ENCODE measurements at places on chromosomes 2 and 18.
A peak's percentile ranks its signal among the peaks of the same experiment; 100 is the strongest.

DNA sequence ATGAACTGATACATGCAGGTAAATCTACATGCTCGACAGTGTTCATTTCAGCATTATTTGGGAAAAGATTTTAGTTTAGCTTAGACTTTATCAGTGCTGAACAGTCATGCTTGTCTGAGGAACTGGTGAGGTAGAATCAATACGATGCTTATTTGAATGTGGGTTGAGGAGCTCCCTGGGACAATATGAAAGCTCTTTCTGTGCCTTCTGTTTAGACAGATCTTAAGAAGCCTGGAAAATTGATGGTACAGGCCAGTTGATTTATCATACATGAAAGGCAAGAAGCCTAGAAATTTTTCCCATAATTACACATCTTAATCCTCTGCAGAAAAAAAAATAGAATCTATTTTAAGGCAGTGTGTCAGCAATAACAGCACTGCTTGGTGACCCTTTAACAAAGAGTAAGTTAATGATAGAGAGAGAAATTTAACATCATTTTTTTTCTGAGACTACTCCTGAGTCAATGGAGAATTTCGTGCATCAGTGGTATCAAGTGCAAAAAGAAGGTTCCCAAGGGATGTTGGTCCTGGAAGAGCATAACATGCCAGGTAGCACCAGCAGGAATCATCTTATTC lies 252.2 kb upstream of the CDH20 start:
- no peak for DNase-seq

DNA sequence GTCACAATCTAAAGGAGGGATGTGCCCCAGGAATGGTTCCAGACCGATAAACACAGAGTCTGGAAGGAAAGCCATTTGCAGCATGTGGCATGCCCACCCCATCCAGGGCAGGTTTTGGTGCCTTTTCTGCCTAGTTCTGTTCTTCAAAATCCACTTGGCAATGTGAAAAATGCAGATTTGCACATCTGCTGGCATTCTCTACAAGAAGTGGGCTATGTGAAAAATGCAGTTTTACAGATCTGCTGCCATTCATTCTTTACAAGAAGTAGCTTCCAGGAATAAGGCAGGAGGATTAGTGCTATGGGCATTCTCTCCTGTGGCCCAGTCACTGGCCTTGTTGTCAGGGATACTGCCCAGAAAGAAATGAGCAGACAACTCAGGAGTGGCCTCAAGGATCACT lies 68.1 kb downstream of the C1D start:
- DNase-seq, result no peak

GRCh38 chr2:207706936-207707860 lies 4.2 kb upstream of the CCNYL1 start:
- DNase-seq, result no peak

GRCh38 chr2:44616667-44617155 lies 255.0 kb downstream of the CAMKMT start:
- DNase-seq, result no peak

- peak; percentile 67 for DNase-seq
Measured at GRCh38 chr2:198374375-198375082, 570.1 kb downstream of the PLCL1 start.

DNA sequence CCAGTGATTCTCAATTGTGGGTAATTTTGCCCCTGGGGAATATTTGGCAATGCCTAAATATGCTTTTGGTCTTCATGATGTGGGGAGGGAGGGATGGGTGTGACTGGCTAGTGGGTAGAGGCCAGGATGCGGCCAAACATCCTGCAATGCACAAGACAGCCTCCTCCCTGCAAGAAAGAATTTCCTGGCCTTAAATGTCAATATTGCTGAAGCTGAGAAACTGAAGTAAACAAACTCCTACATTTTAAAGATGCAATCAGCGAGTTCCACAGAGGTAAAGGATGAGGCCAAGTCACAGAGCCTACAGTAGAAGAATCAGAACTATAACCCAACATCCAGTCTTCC lies 272.9 kb upstream of the EPHA4 start:
- no peak for DNase-seq

DNA sequence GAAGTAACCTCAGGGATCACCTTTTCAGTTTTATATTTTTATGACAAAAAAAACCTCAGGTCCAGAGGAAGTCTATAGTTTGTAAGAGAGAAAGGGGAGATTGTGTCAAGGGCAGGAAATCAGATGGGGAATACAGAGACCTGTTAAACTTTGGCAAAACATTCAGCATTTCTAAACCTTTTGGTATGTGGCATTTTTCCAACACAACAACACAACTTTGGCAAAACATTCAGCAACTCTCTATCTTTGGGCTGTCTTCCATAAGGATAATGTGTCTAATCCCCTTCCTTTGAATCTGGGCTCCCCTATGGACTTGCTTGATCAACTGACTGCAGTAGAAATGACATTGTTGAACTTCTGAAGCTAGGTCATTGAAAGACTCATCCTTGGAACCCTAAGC lies 220.6 kb upstream of the CCDC68 start:
- no peak for DNase-seq

DNA sequence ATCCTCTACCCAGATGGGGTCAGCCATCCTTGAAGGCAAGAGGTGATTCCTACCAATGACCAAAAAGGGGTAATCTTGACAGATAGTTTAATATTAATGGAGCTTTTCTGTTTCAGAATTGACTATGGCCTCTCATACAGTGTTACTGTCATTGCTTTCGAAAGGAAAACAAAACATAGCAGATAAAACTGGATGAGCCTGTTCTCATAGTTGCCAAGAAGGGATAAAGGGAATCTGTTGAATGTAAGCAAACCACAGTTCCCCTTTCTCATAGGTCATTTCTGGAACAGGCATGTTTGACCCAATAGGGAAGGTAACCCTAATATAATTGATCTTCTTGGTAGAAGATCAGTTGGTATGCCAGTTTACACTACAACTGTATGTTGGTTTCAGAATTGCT lies 1.6 kb downstream of the RAB27B start:
- DNase-seq, result no peak

DNA sequence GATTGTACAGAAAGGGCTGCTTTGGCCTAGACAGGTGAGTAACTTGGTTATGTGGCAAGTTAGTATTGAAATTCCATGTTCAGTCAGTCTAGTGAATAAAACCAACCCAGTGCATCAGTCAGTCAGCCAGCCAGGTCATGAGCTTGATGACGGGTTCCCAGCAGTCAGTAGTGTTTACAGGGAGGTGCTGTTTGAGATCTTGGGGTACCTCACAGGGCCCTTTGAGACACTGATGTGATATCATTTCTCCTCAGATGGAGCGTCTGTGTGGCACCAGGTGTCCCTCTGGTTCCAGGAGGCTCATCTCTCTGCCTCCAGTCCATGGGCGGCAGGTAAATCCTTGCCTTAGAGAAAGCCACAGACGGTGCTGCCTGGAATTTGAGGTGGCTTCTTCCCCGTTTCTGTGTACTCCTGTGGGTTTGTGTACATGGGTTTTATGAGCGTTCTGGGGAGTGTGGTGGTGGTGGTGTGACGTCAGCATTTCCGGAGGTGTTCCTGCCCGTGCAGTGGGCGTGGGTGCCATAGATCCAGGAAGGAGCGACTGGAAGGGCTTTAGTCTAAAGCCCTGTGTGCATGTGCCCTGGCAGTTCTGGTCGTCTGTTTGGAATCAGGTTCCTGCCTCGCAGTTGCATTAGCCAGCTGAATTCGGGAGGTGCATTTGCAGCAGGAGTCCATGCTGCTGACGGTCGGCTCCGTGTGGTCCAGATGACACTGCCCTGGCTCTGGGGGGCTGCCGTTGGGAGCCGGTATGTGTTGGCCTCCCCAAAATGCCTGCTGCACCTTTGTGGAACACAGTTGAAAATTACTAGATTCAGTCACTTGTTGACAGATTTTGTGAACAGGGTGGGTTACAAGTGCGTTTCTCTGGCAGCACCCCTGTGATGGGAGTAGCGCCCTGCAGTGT lies 2.1 kb downstream of the CTDP1 start:
- DNase-seq, result no peak

DNA sequence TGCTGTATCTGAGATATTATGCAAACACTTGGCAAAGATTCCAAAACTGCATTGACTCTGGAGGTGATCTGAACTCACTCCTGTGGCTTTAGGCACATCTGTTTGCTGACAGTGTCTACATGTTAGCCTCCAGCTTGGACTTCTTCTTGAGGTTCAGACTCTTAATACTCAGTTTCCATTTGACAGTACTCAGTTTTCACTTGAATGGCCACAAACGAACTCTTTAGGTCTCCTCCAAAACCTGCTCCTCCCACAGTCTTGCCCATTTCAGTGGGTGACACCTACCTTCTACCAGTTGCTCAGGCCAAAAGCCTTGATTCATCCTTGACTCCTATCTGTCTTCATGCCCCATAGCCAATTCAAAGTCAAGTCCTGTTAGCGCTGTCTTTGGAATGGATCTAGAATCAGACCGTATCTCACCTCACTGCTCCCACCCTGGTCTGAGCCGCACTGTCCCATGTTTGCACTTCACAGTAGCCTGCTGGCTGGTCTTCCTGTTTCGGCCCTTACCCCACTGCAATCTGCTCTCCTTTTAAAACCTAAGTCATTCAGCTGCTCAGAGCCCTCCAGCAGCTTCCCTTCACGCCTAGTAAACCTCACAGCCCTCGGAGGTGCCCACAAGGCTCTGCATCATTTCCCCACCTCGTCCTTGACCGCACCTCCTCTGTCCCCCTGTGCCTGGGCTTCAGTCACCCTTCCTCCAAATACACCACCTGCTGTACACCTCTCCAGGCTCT lies 10.5 kb downstream of the ATG16L1 start:
- no peak for DNase-seq

- DNase-seq, result no peak
Measured at GRCh38 chr18:5417342-5417741, 121.8 kb upstream of the ZBTB14 start.

DNA sequence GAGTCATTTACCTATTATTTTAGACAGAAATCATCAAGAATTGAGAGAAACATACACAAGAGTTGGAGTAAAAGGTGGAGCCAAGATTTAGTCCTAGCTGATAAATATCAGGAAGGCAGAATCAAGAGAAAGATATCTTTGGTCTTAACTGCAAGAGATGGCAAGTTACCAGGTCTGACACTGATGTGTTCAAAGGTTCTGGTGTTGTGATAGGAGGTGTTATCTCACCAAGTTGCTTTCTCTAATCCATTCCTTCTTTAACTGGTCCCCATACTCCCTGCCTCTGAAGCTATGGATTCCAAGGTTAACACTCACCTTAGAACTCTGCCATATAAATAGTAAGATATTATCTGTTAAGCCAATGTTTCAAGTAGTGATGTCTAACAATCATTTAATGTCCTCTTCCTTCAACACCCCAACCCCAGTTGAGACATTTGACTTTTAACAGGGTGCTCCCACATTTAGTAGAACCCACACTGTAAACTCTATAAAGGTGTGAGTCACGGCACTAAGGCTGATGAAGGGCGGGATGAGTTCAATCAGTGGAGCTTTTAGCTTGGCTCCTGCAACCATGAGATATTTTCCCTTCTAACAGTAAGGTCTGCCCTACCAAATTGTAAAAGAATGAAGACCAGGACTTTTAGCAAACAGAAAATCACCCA lies 333.7 kb downstream of the RND3 start:
- no peak for DNase-seq

DNA sequence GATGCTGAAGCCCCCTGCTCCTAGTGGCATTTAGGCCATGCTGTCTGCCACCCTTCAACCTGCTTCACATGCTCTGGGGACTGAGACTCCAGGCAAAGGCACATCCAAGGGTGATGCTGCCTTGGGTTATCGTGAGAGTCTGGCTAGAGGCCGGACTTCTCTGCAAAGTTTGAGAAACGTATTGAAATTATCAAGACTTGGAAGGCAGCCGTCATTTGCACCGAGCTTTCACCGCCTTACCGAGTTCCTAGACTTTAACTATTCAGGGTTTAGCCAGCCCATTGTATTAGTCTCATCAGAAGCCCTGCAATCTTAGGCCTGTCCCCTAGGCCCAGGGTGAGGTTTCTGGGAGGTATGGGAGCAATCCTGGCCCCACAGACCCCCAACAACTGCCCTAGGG lies 34.0 kb downstream of the RDH14 start:
- no peak for DNase-seq

DNA sequence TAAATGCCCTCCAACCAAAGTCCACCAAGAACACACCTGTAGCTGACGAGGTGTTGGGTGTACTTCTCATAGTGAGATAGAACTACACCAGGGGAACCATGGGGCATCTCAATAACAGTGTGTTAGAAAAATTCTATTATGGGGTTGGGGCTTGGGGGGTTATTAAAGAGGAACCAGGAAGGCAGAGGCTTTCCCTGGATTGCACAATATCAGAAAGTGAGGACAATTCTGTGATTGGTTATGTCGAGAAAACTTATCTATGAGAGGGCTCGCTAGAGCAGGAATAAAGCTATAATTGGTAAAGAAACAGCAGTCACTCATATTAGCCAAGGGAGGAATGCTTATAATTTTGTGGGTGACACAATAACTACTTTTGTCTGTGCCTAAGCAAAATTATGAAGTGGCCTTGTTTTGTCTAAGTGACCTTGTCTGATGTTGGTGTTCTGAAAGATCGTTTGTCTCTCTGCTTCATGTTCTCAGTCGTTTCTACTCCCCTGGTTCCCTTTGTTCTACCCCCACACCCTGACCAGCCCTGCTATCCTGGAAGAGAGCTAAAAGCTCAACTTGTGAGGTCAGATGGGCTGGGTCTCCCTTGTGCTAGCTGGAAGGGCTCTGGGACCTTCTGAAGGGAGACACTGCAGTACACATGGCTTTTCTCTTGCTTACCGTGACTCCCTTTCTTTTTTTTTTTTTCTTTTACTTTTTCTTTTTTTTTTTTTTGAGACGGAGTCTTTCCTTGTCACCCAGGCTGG lies 21.6 kb upstream of the INO80C start:
- DNase-seq, result no peak

GRCh38 chr2:50126845-50127244 lies 905.1 kb downstream of the NRXN1 start:
- no peak for DNase-seq

- no peak for DNase-seq
Measured at GRCh38 chr2:109480486-109481195, 133.1 kb downstream of the SEPTIN10 start.

DNA sequence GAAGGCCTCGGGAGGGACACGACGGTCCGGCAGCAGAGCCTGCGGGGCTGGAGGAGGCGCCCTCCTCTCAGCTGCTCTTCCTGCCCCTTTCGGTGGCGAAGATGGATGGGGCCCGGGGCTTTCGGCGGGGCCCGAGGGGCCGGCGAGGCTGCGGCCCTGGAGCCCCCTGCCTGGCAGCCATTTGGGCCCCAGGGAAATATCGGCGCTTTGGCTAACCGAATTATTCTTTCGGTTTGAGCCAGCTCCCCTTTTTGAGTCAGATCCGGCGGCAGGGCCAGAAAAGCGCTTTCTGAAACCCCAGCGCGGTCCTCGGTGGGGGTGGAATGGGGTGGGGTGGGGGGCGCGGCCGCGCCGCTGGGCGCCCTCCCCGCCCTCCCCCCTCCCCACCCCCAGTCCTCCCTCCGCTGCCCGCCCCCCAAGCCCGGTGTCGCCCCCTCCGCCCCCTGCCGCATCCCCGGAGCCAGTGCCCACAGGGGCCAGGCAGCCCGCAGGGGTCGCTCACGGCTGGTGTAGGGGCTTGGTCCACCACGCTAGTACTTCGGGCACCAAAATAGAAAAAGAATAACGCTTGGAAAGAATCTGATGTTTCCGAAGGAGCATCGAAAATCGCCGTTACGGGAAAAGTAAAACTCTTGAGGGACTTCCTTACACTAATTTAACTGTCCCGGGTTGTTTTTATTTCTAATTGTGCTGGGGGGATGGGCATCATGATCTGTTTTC lies 9.1 kb upstream of the ARID5A start:
- DNase-seq, result no peak

- DNase-seq, result peak; percentile 11
Measured at GRCh38 chr2:68994864-68995263, 18.1 kb upstream of the ANTXR1 start.

- no peak for DNase-seq
Measured at GRCh38 chr18:57664568-57665165, 43.0 kb upstream of the NARS1 start.

- DNase-seq, result no peak
Measured at GRCh38 chr18:74290794-74291471, 830 bp downstream of the CYB5A start.
